ENCODE measurements at places on chromosomes 7 and 10.

- DNase-seq: no peak
Measured at GRCh38 chr7:117424090-117424829, 3.0 kb downstream of the ASZ1 start.

GRCh38 chr10:4568086-4568485 is 257.9 kb upstream of the AKR1E2 start:
- DNase-seq: no peak

GRCh38 chr10:36313142-36313541 is 671.0 kb upstream of the FZD8 start:
- DNase-seq: no peak

DNA sequence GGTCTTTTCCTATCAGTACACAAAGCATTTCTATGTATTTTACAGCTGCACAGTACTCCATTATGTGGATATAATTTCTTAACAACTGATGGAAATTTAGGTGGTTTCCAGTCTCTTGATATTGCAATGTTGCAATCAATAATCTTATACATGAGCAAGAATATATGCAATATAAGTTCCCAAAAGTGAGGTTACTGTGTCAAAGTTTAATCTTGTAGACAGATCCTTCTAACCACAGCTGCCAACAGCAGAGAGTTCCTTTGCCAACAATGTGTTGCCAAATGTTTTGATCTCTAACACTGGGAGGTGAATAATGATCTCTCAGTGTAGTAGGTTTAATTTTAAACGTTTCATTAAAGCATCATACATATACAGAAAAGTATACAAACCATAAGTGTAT is 54.5 kb downstream of the CUL2 start:
- no peak for DNase-seq

- no peak for DNase-seq
Measured at GRCh38 chr7:139094596-139094995, 14.9 kb downstream of the ZC3HAV1 start.

GRCh38 chr7:116355424-116355765 is 144.1 kb upstream of the CAV2 start:
- DNase-seq: no peak

- DNase-seq: no peak
Measured at GRCh38 chr7:18936265-18936664, 181.2 kb downstream of the TWIST1 start.

- no peak for DNase-seq
Measured at GRCh38 chr10:44660271-44660670, 250.9 kb upstream of the TMEM72 start.

- DNase-seq: no peak
Measured at GRCh38 chr10:88428976-88429375, 154.1 kb downstream of the RNLS start.

GRCh38 chr7:80581486-80582260 is 56.8 kb upstream of the CD36 start:
- DNase-seq: no peak

DNA sequence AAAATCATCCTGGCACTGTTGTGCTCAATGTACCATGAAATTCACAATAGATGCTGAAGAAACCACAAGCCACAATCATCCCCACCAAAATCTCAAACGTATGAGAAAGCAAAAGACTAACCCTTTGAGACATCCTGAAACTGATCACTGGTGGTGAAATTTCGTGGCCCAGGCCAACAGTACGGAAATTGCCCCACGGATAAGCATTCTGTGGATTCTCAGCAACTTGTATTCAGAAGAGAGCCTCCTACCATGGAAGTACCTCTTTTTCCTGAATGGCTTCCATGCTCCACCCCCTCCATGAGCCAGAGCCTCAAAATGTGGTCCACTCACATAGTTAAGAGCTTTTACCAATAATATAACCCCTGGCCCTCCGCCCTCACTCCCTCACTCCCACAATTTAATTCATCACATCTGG is 163.9 kb upstream of the AUTS2 start:
- DNase-seq: no peak

- DNase-seq: no peak
Measured at GRCh38 chr10:100996678-100997359, 2.8 kb upstream of the LZTS2 start.

DNA sequence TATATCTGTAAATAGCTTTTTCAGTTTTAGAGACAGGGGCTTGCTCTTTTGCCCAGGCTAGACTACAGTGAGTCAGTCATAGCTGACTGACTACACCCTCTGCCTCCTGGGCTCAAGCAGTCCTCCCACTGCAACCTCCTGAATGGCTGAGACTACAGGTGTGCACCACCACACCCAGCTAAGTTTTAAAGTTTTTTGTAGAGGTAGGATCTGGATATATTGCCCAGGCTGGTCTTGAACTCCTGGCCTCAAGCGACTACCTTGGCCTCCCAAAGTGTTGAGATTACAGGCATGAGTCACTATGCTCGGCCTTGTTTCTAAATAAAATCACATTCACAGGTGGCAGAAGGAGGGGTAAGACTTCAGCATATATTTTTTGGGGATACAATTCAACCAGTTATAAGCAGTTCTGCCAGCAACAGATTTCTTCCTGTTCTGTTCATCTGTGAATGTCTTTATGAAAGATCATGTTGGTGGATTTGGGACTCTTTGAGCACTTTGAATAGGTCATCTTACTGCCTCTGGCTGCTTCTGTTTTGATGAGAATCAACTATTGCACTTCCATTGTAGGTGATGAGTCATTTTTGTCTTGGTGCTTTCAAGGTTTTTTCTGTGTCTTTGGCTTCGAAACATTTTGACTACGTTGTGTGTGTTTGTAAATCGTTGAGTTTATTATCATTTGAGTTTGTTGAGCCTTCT is 15.7 kb downstream of the RBM33 start:
- DNase-seq: no peak

DNA sequence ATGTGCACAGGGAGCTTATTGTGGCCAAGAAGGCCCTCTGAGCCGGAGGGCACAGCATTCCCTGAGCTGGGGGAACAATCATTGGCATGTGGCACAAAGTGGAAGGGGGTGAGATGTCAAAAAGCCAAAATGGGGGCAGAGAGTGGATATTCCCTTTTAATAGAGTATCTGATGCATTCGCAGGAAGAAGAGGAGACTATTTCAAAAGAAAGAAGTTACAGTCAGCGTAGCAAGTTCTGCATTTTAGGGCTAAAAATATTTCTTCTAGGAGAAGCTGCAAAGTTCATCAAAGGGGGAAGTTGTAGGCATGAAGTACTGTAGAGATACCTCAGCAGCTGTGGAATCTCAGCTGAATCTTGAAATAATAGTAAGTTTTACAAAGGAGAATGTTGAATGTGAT is 136.0 kb upstream of the WDR11 start:
- DNase-seq: no peak

DNA sequence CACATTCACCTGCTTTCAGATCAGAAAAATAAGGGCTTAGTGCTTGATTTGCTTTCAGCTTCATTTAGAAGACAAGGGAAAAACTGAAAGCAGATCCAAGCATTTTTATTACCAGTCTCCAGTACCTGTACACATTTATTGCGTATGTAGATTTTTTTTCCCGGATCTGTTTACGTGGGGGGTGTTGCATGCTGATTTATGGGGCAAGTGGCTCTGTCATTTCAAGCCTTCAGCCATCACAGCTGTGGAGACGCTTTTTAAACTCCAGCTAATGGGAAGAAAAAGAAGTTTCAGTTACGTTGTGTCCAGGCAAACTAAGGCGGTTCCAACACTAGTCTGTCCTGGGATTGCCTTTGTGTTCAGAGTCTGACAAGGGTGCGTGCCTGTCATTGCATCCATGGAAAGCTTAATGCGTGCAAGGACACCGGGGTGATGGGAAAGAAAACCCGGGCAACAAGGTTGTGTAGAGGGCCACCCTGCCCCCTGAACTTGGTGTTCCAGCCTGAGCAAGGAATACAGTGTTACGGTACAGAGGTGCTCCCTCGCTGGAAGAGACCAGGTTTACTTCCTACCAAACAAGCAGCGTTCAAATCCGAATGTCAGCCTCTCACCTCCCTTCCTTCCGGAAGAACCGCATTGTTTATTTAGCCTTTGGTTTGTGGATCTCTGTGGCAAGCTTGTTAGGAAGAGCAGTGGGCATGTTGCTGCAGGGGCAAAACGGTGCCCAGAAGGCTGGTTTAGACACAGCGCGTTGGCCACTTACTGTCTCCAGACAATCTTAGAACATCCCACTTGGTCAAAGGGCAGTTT is 128.2 kb downstream of the FGFR2 start:
- DNase-seq: no peak

GRCh38 chr7:10802526-10802925 is 171.1 kb upstream of the PHF14 start:
- no peak for DNase-seq

GRCh38 chr10:29876008-29876555 is 183.3 kb downstream of the JCAD start:
- no peak for DNase-seq

GRCh38 chr10:74293686-74294371 is 142.8 kb downstream of the ADK start:
- DNase-seq: no peak

DNA sequence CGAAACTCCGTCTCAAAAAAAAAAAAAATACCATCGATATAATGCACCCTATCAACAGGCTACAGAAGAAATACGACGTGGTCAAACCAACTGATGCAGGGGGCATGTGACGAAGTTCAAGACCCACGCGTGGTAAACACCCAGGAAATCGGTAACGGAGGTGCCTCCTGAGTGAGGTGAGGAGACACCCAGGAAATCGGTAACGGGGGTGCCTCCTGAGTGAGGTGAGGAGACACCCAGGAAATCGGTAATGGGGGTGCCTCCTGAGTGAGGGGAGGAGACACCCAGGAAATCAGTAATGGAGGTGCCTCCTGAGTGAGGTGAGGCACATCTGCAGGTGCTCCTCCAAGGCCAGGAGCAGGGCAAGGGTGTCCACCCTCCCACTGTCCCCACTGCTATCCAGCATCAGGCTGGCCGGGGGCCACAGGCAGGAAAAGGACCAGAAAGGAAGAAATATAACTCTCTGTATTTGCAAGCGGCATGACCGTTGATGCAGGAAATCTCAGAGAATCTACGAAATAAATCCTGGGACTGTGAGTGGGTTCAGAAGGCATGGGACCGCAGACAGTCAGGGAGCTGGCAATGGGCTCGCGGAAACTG is 10.7 kb upstream of the GPR146 start:
- no peak for DNase-seq

DNA sequence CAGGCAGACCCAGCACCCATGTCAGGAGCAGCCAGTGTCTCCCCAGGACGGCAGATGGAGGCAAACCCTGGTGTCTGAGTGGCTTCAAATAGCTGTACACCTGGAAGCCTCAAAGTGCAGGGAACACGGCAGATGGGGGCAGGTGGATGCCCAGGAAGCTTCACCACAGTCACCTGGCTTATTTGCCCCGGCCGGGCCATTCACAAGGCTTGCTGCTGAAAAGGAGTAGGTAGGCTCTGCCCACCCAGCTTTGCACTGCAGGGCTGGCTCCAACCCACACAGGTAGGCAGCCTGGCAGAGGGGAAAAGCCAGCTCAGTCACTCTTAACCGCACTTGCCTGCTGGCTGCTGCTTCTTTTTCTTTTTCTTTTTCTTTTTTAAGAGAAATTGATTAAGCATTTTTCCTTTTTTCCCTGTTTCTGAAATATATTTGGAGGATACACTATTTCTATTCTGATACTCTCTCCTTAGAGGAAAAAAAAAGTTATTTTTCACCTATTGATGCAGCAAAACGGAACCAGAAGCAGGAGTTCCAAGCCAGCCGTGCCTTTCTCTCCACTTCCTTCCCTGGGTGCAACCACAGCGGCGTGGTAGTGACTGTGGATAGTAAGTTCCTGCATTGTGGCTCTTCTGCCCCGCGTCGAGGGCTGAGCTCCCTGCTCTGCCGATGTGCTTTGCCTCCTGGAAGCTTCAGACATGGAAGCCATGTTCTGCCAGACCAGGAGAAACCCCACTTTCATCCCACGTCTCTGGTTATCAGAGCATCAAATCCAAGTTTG is 118.3 kb downstream of the KLF6 start:
- peak; percentile 16 for DNase-seq

GRCh38 chr7:69598487-69599285 is 411 bp downstream of the AUTS2 start:
- no peak for DNase-seq

DNA sequence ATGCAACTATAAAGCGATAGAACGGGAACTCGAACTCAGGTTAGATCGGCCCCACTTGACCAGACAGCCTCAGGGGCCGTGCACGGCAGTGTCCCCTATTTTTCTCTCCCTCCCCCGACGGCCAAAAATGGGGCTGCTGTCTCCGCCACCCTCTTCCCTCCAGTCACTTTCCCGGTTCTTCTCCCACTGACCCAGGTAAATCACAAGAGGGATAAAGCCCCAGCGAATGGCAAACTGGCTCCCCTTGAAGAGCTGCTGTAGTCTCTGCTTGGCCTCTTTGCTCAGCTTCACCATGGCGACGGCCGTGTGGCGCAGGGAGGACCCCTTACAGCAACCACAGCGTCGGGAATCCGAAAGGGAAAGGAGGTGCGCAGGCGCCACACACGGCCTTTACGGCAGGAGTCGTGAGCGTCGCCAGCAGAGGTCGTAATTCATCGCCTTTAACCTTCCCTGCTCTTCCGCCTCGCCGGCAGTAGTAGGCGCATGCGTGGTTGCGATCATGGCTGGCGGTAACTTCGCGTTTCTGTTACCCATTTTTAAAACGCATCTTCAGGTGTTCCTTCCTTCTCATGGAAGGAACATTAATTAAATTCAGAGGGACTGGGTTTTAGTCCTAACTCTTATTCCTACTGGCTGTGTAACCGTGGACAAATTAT is at the start of gene TOMM7:
Gene TOMM7, minus strand, starts transcription at position 364 of the 656 bp plus-strand sequence. Its CDS starts 70 bp downstream, at position 294.
- peak; percentile 74 for DNase-seq

DNA sequence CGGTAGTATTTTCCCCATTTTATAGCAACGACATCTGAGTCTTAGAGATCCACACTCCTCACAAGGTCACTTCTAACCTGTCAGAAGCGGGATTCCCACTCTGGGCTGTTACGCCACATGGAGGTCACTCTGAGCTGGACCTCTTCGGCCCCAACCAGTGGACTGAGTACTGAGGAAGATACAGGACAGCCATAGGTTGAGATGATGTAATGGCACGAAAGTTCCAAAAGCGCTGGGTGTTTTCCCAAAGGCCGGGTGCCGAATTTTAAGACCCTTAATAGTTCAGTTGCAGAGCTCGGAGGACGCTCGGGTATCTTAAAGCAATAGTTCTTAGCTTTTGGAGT is 699 bp downstream of the GHITM start:
- DNase-seq: no peak

DNA sequence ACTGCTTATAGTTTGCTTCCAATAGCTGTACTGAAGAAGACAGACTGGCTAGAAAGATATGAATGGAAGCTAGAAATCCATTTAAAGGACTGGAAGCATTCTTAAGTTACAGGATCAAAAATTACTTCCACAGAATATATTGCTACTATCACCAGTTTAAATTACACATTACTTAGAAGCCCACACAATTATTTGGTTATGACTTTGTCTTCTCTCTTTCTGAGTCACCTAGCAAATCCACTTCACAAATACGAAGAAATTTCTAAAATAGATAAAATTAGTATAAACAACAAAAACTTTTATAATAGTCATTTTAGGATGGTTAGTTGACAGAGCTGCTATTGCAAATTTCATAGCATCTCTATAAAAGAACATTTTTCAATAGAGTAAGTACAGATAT is 108.1 kb downstream of the SNX13 start:
- no peak for DNase-seq

GRCh38 chr7:145212050-145212449 is 376.2 kb upstream of the TPK1 start:
- no peak for DNase-seq
